Cardiac fibroblast (primary cell): ENCODE measurements at places on chromosomes 12 and 14.

- no peak for DNase-seq
Measured at GRCh38 chr12:108338915-108339657, at the start of gene CMKLR1. Gene CMKLR1 (minus strand): TSS chr12:108339311. CDS start chr12:108293591, 45,720 bp downstream.

DNA sequence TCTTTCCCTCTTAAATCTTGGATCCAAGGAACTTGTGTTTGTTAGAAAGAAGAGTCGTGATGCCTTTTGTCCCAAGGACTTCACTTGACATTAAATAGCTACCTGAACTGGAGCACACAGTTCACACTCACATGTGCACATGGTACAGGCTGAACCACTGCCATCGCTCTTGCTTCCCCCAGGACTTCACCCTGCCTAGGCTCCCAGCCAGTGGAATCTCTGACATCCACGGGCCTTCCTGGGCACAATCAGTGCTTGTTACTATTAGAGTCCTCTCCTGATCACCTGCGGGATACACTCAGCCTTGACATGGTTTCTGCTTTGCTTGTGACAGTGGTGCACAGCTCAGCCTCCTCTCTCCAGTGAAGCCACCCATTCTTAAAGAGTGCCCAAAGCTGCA lies 49.1 kb upstream of the KCNA5 start:
- no peak for DNase-seq

- DNase-seq: no peak
Measured at GRCh38 chr12:131239384-131240094, 285.8 kb downstream of the ADGRD1 start.

GRCh38 chr12:66708704-66709456 lies 30.0 kb upstream of the GRIP1 start:
- peak; percentile 21 for DNase-seq

GRCh38 chr12:124358572-124358971 lies 63.7 kb downstream of the RFLNA start:
- no peak for DNase-seq

DNA sequence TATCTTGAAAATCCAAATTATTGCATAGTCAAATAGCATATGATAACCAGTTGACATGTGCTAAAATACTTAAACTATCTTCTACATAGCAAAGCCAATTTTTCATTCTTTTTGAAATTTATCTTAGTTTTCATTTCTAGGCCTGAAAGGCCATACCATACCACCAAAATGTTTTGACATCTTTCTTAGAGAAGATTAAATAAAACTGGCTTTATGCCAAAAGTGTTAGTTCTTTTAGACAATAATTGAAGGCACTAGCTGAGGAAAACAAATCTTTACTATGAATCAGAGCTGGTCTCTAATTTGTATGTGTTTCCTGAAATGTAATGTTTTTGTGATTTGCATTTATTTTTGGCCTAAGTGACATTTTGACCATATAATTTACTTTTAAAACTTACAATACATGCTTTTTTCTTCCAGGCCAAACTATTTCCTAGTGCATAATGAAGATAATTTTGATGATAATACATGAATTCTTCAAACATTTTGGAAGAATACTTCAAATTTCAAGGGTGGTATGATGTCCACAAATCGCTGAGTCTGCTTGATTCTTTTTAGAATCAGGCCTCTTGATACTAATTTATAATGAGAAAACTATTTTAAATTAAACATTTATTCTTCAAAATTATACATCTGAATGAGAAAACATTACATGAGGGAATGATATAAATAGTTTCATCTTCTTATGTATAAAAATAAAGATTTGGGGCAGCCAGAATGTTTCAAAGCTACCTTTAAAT lies 6.5 kb upstream of the KCNMB4 start:
- peak; percentile 21 for DNase-seq

DNA sequence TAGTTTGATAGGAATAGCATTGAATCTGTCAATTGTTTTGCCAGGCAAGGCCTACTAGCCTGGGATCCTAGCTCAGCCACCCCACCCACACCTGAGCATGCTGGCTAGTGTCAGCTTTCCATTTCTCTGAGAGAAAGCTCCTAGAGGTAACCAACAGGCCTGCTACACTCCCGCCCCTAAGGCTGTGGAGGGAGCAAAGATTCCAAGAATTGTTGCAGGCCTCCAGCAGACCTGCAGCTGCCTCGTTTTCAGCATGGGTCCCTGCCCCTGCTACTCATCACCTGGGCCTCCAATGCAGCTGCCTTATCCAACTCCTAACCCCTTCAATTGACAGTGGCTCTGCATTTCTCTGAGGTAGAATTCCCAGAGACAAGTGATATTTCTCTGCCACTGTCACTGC lies 852.4 kb upstream of the MDGA2 start:
- DNase-seq: no peak

- DNase-seq: peak; percentile 39
Measured at GRCh38 chr12:53645165-53645564, 19.0 kb upstream of the ATF7 start.

- DNase-seq: no peak
Measured at GRCh38 chr14:20797164-20797563, 5.5 kb downstream of the RNASE1 start.

DNA sequence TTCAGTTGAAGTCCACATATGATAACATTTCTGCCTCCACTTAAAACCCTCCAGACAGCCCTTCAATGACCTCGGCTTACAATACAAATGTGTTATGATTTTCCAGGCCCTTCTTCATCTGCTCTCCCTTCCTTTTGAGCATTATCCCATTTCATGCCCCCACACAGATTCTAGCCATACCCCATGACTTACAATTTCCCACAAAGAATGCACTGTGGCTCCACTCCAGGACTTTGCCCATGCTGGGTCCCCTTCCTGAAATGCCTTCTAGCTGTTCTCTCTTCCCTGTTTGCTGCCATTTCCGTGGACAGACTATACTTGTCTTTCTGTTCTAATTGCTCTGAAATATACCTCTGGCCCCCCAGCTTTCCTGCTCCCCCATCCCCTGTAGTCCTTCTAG lies 963.2 kb downstream of the DIO2 start:
- no peak for DNase-seq

DNA sequence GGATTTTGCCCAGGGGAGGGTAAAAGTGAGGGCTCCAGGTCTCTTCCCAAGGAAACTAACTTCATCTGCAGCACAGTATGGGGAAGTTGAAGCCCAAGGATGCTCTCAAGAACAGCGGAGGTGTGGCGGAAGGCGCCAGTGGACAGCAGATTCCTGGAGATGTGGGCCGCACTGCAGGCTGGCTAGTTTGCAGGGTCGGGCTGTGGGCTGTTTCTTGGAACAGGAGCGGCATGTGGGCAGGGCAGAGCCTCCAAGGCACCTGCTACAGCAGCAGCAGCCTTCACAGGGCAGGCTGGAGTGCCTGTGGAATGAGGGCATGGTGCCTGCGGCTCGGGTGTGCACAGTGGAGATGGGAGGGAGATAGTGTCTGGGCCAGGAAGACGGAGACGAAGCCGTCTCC lies 100.0 kb upstream of the SFSWAP start:
- no peak for DNase-seq

DNA sequence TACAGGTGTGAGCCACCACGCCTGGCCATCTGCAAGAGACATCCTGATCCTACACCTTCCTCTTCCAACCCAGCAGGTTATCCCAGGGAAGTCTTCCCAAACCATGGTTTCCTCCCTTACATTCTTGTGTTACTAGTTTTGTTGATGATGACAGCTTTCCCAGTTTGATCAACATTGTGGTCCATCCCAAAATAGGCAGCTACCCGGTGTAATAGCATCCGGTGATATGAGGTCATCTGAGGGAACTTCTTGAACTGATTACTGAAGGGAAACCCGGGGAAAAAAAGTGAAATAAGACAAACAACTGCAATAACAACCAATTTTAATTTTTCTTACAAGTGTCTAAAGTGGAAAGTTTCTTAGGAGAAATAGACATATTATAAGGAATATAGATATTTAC lies 45.3 kb upstream of the STAC3 start:
- no peak for DNase-seq

- DNase-seq: peak; percentile 19
Measured at GRCh38 chr12:95718006-95718431, 72.5 kb downstream of the NTN4 start.

DNA sequence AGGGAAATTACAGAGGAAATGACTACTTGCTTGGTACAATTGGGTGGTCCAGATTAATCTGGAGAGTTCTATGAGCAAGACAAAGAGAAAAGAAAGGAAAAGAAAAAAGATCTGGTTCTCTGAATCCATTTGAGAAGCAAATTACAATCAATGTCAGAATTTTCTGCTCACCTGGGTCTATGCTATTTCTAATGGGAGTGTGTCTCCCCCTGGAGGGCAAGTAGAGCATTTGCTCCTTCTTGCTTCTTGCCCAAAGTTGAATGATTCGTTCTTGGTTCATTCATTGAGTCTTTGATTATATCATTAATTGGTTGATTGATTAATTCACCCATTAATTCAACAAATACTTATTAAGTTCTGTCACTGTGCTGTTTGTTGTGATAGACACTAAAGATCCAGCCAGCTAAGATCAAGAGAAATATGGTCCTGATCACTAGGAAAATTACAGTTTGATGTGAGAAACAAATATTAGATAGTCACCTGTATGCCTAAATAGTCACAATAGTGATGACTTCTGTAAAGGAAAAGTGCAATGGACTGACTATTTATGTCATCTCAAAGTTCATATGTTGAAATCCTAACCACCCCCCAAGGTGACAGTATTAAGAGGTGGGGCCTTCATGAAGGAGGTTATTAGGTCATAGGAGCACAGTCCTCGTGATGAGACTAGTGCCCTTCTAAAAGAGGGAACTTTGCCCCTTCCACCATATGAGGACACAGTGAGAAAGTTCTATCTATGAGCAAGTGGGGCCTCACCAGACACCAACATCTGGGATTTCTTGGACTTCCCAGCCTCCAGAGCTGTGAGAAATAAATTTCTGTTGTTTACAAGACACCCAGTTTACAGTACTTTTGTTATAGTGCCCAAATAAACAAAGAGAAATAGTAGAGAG lies 8.0 kb upstream of the ASB8 start:
- peak; percentile 76 for DNase-seq

DNA sequence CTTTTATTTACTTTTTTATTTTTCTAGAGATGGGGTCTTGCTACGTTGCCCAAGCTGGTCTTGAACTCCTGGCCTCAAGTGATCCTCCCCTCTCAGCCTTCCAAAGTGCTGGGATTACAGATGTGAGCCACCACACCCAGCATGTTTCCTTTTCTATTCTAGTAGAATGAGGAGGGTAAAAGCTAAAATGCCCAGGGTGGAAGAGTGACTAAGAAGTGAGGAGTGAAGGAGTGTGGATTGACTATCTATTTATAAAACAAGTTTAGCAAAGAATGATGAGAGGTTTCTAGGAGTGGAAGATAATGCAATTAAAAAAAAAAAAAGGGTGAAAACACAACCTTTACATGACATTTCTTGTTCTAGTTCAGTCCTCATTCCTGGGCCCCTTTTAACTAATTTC lies 29.8 kb upstream of the PKP2 start:
- DNase-seq: no peak

DNA sequence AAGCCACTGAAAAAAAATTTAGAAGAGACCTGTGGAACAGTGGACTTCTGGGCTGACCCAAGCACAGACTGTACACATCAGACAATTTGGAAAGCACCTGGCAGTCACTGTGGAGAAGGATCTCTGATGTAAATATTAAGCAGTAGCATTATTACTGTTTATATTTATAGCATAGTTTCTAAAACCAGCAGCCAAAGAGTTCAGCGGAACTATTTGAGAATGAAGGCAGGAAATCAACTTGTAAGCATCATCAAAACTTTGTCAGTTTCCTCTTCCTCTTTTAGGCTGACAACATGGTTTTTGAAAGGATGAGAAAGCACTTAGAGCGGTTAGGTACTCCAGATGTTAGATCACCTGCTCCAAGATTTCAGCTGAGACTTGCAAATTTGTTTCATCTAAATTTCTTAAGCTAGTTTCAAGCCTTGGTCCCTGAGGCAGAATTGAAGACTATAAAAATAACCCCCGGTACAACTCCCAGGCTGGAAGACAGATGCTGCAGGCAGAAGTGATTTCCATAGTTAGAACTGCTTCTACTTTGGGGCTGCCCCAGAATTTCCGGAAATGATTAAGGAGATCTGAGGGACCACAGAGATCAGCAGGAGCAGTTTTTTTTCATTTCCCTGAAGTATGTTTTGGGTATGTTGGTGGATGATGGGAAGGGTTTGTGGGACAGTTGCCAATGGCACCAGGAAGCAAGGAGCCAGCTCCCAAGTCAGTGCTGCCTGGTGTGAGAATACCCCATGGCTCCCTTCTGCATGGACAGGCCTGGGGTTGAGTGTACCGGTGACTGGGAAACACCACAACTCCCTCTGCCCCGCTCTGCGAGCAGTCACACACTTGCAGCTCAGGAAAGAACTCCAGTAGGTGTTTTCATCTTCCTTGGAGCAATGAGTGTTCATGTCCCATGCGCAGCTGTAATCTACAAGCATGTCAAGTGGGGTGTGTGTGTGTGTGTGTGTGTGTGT lies 354.5 kb downstream of the NUAK1 start:
- no peak for DNase-seq

GRCh38 chr12:55446326-55446725 lies 2.5 kb downstream of the OR6C2 start:
- DNase-seq: no peak

DNA sequence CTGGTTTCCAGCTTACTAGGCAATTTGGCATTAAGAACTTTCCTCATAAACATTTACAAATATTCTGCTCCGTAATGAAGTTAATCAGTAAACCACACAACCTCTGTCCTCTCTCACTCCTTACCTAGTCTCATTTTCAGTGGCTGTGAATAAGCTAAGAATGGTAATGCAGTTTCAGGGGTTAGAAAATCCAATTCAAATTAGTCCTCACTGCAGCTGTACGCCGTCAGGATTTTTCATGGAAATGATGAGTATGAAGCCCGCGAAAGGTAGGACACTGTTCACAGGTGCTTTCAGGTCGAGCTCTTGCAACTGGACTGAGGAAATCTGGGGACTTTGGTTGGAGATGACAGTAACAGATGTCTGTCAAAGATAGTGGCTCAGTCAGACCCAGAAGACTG lies 29.6 kb downstream of the NR1H4 start:
- no peak for DNase-seq

GRCh38 chr14:50786751-50787464 lies 44.1 kb downstream of the NIN start:
- no peak for DNase-seq

DNA sequence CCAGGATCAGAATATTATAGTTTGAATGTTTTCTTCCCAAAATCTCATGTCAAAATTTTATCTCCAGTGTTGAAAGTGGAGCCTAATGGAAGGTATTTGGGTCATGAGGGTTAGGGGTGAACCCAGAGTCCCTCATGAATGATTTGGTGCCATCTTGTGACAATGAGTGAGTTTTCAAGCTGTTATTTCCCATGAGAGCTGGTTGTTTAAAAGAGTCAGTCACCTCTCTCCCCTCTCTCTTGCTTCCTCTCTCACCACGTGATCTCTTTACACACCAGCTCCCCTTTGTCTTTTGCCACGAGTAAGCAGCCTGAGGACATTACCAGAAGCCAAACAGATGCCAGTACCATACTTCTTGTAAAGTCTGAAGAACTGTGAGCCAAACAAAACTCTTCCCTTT lies 561.6 kb downstream of the RERGL start:
- no peak for DNase-seq

DNA sequence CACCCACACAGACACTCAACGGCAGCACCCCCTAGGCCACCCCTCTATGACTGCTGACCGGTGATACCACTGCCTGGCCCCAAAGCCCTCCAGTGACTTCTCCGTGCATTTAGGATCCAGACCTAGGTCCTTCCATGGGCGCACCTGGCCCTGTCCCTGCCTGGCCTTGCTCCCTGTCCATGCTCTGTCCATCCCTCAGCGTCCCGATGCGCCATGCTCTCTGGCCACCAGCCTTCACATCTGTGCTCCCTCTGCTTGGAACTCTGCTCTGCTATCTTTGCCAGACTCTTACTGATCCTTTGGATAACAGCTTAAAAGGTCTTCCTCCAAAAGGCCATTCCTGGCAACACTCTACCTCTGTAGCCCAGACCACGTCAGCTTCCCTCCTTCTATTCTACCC lies 25.4 kb upstream of the HDAC7 start:
- no peak for DNase-seq

GRCh38 chr12:106506691-106507090 lies 76.1 kb upstream of the RFX4 start:
- DNase-seq: no peak
